Ascending aorta (tissue), 2 donors: ENCODE measurements at places on chromosomes 3 and 15. TPM values are rescaled to one million over a fixed set of nuclear protein-coding genes. Genes with fewer than 3 reads are reported as not detected.

DNA sequence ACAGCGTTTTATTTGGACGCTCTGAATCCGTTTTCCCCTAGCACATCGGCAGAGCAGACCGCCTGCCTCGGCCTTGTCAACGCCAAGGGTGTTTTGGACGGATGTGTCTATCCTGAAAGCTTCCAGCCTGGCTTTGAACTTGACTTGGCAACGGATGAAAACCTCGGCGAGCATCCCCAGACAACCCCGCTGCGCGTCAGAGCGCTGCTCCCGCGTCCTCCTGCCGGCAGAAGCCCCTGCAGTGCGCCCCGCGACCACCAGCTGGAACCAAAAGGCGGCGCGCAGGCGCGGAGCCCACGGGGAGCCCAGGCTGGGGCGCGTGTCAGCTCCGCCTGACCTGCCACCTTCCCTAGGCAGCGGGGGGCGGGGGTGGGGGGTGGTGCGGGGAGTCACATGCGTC lies 26.2 kb upstream of the ARL8B start:
- no peak for DNase-seq

The SLC24A5 gene
- not detected for total RNA-seq

GRCh38 chr3:96027718-96028117 lies 786.7 kb upstream of the EPHA6 start:
- DNase-seq, result no peak

GRCh38 chr3:43727930-43728329 lies 37.2 kb downstream of the ABHD5 start:
- DNase-seq, result no peak

DNA sequence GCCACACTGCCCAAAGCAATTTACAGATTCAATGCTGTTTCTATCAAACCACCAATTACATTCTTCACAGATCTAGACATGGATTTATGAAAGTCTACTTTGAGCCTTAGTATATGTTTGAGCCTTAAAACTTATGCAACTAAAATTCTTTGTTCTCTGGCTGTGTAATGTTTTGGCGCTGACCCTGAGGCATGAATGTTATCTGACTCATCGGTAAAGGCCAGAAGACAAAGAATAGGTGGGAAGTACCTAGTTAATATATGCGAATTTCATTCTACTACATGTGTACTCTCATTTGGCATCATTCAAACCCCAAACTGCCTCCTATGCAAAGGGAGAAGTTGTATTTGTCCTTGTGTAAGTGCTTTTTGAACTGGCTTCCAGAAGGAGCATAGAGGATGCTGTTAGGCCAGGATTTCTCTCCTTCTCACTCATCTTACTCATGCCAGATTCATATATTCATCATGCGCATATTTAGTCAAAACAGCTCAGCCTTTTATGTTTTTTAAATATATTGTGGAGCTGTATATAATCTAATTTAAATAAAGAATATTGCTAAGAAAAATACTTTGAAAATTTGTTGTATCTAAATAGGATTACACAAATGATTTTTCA lies 204.2 kb downstream of the NFKBIZ start:
- DNase-seq, result no peak

The UACA gene
- total RNA-seq, result 34.0 TPM

DNA sequence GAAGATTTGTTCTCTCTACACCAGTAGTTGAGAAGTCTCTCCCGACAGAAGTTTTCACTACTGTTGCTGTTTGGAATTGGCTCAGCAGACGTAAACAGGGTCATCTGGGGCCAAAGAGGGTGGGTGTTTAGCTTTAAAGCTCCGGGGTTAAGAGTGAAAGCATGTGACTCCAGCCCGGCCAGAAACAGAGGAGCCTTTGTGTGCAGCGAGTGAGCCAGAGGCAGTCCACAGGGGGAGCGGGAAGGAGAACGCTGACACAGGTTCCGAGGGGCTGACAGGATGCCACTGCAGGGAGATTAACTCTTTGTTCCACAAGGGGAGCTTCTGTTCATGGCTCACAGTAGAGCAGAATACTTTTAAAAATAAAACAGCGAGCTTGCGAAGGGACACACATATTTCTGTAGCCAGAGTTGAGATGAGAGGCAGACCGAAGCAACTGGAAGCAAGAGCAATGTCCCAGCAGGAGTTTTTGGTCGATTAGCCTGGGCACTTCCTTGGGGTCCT lies 26.9 kb downstream of the BMF start:
- peak; percentile 79 for DNase-seq

DNA sequence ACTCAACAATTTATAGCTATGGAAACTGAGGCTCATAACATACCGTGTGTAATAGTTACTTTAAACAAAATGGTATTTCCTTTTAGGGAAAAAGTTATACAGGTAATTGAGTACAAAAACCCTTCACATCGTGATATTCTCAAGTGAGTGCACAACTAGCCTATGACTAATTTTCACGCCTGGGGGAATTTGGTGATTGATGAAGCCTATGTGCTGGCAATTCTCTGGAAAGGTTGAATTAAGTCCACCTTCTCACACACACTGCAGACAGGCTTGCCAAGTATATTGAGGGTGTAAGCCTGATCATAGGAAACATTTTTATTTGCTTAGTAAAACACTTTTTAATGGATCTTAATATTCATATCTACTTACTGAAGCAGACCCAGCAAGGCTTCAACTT lies 41.3 kb upstream of the ROBO2 start:
- no peak for DNase-seq

The SFMBT1 gene
- total RNA-seq, result 1.4 TPM

The SKOR1 gene
- total RNA-seq, result not detected

GRCh38 chr3:54856271-54856670 lies 71.6 kb downstream of the LRTM1 start:
- DNase-seq, result no peak

DNA sequence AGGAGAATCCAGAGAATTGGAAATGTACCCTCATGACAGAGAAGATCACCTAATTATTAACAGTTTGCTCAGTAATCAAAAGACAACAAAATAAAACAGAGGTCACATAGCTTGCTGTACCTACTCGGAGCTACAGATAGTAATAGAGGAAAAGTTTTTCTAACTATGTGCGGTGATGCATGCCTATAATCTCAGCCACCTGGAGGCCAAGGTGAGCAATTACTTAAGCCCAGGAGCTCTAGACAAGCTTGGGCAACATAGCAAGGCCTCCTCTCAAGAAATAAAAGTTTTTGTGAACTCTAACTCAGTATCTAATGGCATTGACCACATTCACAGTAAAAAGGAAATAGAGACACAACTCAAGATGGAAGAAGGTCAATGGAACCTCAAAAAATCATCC lies 243.6 kb downstream of the ATP8B4 start:
- no peak for DNase-seq

The MESP1 gene
- 0.85 TPM for total RNA-seq

DNA sequence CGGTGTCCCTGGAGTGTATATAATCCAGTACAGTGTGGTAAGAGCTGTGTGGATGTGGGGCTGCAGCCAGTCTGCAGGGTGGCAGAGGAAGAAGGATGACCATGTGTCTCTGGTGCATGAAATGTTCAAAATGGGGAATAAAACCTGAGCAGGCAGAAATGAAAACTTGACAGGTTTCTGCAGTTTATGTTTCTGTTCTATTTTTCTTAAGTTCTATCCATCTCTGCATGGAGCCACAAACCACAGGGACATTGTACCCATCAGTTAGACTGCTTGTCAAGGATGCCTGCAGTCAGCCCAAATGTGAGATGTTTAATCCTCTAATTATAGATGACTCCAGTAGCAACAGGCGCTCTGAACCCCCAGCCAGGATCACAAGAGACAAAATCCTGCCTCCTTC lies 216.7 kb downstream of the IL20RB start:
- no peak for DNase-seq

GRCh38 chr3:177833332-177833731 lies 636.0 kb upstream of the TBL1XR1 start:
- no peak for DNase-seq

DNA sequence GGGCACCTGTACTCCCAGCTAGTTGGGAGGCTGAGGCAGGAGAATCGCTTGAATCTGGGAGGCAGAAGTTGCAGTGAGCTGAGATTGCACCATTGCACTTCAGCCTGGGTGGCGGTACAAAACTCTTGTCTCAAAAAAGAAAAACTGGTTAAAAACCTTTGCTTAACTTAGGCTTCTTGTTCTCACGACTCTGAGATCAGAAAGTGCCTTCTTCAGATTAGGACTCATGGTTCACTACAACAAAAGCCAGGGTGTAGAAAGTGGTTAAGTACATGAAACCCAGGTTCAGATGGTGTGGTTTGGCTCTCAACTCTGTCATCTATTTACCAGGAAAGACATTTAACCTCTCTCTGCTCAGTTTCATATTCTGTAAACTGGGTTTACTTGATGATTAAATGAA lies 168.4 kb downstream of the TUSC7 start:
- DNase-seq, result no peak

The SEMA7A gene
- total RNA-seq, result 5.5 TPM

DNA sequence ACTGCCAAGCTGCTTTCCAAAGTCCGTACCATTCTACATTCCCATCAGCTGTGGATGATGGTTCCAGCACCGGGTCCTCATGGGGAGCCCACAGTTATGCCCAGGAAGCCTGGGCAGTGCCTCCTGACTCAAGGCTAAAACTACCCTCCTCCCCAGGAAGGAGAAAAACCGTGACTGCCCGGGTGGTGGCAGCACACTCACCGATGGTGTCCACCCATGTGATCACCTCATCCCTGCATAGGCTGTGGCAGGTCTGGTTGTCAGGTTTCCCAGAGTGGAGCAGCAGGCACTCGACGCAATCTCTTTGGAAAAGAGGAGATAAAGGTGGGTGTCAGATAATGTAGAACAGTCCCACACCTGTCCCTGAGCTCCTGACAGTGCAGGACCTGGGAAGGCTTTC lies 38.6 kb downstream of the UMPS start:
- no peak for DNase-seq

- no peak for DNase-seq
These were observed at the start of gene UBAP1L for GRCh38 chr15:65115086-65115485. UBAP1L (minus strand) TSS chr15:65115200; CDS start chr15:65106215, 8,985 bp downstream.

The TNFSF10 gene
- 89.8 TPM for total RNA-seq

GRCh38 chr3:102733791-102734563 lies 299.2 kb downstream of the ZPLD1 start:
- DNase-seq, result no peak
